Myocyte (in vitro differentiated cells): ENCODE measurements at places on chromosomes 4 and X. TPM values are rescaled to one million over a fixed set of nuclear protein-coding genes. Genes with fewer than 3 reads are reported as not detected.

Gene ADH1A
- total RNA-seq = not detected in 2 replicates

Gene PIN4
- total RNA-seq = 4.9 and 6.6 TPM in 2 replicates

Gene PPP4R3C
- not detected in 2 replicates for total RNA-seq

Gene PROM1
- total RNA-seq = not detected in 2 replicates

Gene GDI1
- total RNA-seq = 125 TPM in 2 replicates

Gene DGKK
- total RNA-seq = not detected in 2 replicates

Gene PAGE4
- not detected in 2 replicates for total RNA-seq

Gene SMARCA1
- total RNA-seq = 55.8 and 58.7 TPM in 2 replicates

Gene BRS3
- not detected in 2 replicates for total RNA-seq

Gene MAGEC1
- not detected in 2 replicates for total RNA-seq

Gene PARM1
- total RNA-seq = 1.3 and 2.3 TPM in 2 replicates

Gene ZNF275
- 8.4 and 9.7 TPM in 2 replicates for total RNA-seq

Gene C1QTNF7
- not detected in 2 replicates for total RNA-seq

Gene CCKAR
- total RNA-seq = 0.19 TPM in 1 of 2 replicates, not detected in the other

Gene PDE6B
- total RNA-seq = 0.27 and 2.1 TPM in 2 replicates
